Tibial nerve (tissue), 4 donors: ENCODE measurements at places on chromosomes 1 and 21. TPM values are rescaled to one million over a fixed set of nuclear protein-coding genes. Genes with fewer than 3 reads are reported as not detected.
A peak's percentile ranks its signal among the peaks of the same experiment; 100 is the strongest.

DNA sequence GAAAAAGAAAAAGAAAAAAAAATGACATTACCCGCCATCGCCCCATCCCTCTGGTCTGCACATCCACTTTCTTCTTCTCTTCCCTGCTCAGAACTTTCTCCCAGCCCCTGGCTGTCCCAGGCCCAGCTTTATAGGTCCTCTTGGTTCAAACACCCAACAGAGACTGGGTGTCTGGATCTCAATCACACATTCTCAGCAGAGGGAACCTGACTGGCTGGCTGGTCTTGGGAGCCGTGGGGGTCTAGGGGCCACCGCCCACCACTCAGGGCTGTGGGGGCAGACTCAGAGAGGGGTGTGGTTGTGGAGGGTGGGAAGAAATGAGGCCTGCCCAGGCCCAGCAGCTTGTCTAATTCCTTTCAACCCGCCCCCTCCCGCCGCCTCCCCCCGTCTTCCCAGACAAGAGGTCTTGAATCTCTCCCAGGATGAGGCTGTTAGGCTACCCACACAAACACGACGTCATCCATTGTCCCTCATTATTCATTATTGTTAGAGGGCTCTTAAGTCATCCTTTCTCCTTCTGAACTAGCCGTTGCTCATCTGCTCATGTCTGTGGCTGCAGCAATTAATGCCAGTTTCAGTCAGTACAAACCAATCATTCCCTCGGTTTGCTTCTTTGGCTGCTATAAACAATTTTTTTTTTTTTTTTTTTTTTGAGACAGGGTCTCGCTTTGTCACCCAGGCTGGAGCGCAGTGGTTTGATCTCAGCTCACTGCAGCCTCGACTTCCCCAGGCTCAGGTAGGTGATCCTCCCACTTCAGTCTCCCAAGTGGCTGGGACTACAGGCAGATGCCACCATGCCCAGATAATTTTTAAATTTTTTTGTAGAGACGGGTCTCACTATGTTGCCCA lies 40.6 kb upstream of the CLIC4 start:
- no peak overlapping the region for H3K4me3 ChIP-seq
- no peaks in the 10 kb centered on the region for H3K36me3 ChIP-seq
- H3K27ac ChIP-seq, result peak overlapping the region; percentile 88
- no peaks in the 10 kb centered on the region for H3K27me3 ChIP-seq
- no peak for DNase-seq
- H3K4me1 ChIP-seq, result no peaks in the 10 kb centered on the region

DNA sequence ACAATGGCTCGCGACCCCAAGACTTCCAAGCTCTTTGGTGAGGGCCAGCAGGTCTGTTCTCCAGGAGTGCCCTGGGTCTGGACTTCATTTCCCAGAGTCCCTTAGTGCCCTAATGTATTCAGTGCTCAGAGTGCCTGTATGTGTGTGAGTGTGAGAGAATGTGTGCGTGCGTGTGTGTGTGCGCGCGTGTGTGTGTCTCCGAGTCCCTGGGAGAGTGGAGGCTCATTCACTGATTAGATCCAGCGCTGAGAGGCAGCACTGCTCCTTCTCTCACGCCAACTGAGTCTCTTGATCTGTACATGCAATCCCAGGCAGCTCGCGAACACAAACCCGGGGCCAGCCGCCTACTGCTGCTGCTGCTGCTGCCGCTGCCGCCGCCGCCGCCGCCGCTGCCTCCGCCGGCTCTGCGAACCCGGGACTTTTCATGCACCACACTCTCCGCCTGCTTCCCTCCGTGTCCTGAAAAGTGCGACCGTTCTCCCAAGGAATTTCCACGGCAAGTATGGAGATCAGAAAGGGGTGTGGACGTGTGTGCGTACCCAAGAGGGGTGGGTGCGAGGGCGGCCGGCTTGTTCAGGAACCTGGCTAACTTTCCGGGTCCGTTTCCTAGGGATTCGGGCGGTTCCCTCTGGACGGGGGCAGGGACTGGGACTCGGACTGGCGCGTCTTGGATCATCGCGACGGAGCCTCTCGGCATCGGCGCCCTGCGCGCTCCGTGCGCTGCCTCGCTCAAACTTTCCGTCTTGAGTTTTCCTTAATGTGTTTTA lies at the start of gene RNF220:
TSS of gene RNF220 (plus strand) at position 225 of the 767 bp plus-strand sequence.
- peak within 1 kb of the TSS; percentile 81 for H3K27ac ChIP-seq
- DNase-seq, result peak; percentile 42
- H3K4me1 ChIP-seq, result no peaks in the 10 kb centered on the region
- H3K27me3 ChIP-seq, result peaks cover 98% of the 10 kb centered on the region
- H3K4me3 ChIP-seq, result peak within 1 kb of the TSS; percentile 69
- no peaks in the 10 kb centered on the region for H3K36me3 ChIP-seq

DNA sequence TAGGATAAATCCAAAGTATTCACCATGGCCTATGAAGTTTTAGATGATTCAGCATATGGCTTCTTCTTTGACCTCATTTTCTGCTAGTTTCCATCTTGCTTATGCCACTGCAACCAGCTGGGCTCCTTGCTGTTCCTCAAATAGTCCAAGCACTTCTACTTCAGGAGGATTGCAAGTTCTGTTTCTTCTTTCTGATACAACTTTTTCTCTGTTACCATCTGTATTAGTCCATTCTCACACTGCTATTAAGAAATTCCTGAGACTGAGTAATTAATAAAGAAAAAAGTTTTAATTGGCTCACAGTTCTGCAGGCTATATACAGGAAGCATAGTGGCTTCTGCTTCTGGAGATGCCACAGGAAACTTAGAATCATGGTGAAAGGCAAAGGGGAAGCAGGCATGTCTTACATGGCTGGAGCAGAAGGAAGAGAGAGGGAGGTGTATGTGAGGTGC lies 20.3 kb downstream of the PTGS2 start:
- no peak overlapping the region for H3K4me3 ChIP-seq
- no peak for DNase-seq
- no peaks in the 10 kb centered on the region for H3K36me3 ChIP-seq

GRCh38 chr1:65674522-65674921 lies 118.2 kb upstream of the PDE4B start:
- no peak overlapping the region for H3K27ac ChIP-seq
- no peaks in the 10 kb centered on the region for H3K36me3 ChIP-seq
- no peak for DNase-seq
- H3K4me3 ChIP-seq, result no peak overlapping the region

- no peak overlapping the region for H3K27ac ChIP-seq
- H3K27me3 ChIP-seq, result no peaks in the 10 kb centered on the region
- H3K36me3 ChIP-seq, result no peaks in the 10 kb centered on the region
- H3K4me3 ChIP-seq, result no peak overlapping the region
Measured at GRCh38 chr1:10195570-10195969, 14.8 kb upstream of the KIF1B start.

DNA sequence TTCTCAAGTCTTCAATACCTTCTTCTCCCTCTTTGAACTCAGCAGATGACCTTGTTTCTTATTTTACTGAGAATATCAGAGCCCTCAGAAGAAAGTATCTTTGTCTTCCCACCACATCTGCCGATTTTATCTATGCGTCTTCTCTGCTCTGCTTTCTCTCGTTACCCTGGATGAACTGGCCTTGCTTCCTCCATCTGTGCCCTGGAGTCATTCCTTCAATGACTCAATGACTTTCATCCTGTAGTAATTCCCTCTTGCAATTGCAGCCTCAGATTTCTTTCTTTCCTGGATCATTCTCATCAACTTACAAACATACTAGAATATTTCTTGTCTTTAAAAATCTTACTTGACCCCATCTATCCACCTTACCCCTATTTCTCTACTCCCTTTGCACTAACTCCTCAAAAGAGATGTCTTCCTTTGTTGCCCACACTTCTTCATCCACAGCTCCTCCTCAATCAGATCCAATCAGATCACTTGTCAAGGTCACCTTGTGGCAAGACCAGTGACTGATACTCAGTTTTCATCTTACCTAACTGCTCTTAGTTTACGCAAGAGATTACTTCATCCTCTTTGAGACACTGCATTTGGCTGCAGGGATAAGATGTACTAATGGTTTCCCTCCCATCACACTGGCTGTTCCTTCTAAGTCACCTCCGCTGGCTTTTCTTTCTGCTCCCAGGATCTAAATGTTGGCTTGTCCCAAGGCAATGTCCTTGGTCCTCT lies 8.2 kb upstream of the TGFBR3 start:
- DNase-seq, result no peak

- no peak for DNase-seq
- H3K27ac ChIP-seq, result no peak overlapping the region
- H3K36me3 ChIP-seq, result no peaks in the 10 kb centered on the region
- H3K4me1 ChIP-seq, result no peaks in the 10 kb centered on the region
Measured at GRCh38 chr21:26946744-26947446, 20.0 kb downstream of the ADAMTS5 start.

- no peak for DNase-seq
- peaks cover 17% of the 10 kb centered on the region for H3K4me1 ChIP-seq
- H3K27ac ChIP-seq, result no peak overlapping the region
- H3K27me3 ChIP-seq, result no peaks in the 10 kb centered on the region
- H3K36me3 ChIP-seq, result peaks cover 5% of the 10 kb centered on the region
Measured at GRCh38 chr1:196660272-196660671, 8.4 kb downstream of the CFH start.

- H3K4me1 ChIP-seq, result no peaks in the 10 kb centered on the region
- no peak overlapping the region for H3K4me3 ChIP-seq
- no peaks in the 10 kb centered on the region for H3K36me3 ChIP-seq
Measured at GRCh38 chr1:85462931-85463649, 1.9 kb downstream of the DDAH1 start.

DNA sequence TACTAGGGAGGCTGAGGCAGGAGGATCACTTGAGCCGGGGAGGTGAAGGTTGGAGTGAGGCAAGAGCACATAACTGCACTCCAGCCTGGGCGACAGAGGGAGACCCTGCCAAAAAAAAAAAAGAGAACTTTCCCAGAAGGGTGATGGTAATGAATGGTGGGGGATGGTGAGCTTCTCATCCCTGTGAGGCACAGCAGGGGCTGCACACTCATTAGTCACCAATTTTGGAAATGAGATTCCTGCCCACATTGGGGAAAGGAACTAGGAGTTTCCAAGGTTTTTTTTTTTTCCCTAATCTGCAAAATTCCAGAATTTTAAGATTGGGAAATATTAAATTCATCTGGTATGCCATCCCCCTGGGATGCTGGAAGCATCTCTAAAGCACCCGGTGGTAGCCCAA lies 50.2 kb upstream of the SSBP3 start:
- H3K4me1 ChIP-seq, result no peaks in the 10 kb centered on the region
- no peak for DNase-seq
- H3K27me3 ChIP-seq, result no peaks in the 10 kb centered on the region
- H3K36me3 ChIP-seq, result no peaks in the 10 kb centered on the region
- no peak overlapping the region for H3K27ac ChIP-seq
- H3K4me3 ChIP-seq, result no peak overlapping the region

DNA sequence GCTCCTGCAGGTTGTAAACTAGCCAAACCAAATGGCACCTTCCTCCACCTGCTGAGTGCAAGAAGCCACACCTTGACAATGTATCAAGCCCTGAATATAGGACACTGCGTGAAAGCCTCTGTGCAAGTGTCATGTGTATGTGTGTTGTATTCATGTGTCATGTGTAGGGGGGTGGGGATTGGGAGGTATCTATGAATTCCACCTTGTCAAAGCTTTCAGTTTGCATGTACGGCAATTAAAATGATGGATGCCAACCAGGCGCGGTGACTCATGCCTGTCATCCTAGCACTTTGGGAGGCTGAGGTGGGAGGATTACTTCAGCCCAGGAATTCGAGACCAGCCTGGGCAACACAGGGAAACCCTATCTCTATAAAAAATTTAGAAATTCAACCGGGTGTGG lies 19.8 kb downstream of the CD34 start:
- no peak overlapping the region for H3K4me3 ChIP-seq
- DNase-seq, result no peak
- H3K27ac ChIP-seq, result no peak overlapping the region

DNA sequence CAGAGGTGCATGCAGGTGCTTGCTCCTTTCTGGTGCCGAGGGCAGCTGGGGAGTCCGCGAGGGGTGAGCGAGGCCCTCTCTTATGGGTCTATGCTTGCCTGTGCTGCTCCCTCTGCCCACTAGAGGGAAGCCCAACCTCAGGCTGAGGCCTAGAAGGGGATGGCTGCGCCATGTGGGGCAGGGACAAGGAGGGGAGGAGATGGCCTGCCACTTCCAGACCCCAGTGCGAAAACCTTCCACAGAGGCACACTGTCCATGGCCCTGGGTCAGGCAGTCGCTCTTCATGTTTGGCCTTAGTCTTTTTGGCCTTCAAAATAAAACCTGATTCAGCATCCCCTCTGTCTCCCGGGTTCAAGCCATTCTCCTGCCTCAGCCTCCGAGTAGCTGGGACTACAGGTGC lies 14.0 kb downstream of the RHBG start:
- H3K27me3 ChIP-seq, result peaks cover 7% of the 10 kb centered on the region
- DNase-seq, result peak; percentile 47
- no peak overlapping the region for H3K4me3 ChIP-seq
- no peak overlapping the region for H3K27ac ChIP-seq

The VWA5B1 gene
- total RNA-seq, result not detected

The PLCH2 gene
- 0.22 TPM for total RNA-seq

The PADI3 gene
- total RNA-seq, result not detected

The TFF3 gene
- total RNA-seq, result 4.2 TPM

The CD1B gene
- total RNA-seq, result not detected

The SELENBP1 gene
- total RNA-seq, result 141 TPM
